HepG2 (cell line): ENCODE measurements at places on chromosomes 16 and 17.

DNA sequence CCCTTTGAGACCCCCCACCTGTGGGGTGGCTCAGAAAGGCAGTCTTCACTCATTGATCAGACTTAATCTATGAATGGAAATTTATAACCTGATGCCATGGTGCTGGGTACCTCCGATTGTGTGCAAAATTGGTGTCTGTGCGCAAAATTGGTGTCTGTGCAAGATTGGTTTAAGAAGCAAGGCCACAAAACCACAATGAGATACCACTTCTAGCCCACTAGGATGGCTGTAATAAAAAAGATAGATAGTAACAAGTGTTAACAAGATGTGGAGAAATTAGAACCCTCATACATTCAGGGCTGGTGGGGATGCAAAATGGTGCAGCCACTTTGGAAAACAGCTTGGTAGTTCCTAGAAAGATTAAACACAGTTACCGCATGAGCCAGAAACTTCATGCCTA is 13.9 kb upstream of the CSNK2A2 start:
- no peak for DNase-seq

DNA sequence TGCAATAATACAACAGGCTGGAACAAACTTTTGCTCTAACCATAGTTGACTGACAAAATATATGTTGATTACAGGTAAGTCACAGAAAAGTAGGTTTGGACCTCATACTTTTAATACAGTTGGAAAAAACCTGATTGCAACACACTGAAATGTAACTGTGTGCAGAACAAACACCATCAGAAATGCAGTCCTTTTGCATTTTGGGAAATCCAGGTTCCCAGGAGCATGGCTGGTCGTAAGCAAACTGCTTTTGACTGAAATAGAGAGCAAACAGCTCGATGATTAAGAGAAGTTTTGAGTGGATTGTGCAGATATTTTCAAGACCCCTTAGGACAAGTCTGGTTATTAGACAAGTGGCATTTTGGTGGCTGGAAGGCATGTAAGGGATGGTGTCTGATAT is 8.0 kb downstream of the IGF2BP1 start:
- DNase-seq: peak; percentile 59

DNA sequence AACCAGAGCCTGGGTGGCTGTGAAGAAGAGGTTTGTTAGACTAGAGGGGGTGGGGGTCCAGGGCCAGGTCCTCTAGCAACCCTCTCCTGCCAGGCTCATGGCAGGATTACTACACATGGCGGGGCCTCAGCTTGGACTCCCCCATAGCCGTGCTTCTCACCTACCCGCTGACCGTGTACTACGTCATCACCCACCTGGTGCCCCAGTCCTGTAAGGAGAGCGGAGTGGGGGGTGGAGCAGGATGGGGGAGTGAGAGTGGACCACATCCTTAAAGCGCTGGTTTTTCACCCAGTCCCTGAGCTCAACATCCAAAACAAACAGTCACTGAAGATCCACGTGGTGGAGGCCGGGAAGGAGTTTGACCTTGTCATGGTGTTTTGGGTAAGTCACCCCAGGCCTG is 4.2 kb upstream of the CXCL16 start:
- DNase-seq: no peak

GRCh38 chr16:27720731-27721530 is 171.0 kb downstream of the KATNIP start:
- DNase-seq: no peak

DNA sequence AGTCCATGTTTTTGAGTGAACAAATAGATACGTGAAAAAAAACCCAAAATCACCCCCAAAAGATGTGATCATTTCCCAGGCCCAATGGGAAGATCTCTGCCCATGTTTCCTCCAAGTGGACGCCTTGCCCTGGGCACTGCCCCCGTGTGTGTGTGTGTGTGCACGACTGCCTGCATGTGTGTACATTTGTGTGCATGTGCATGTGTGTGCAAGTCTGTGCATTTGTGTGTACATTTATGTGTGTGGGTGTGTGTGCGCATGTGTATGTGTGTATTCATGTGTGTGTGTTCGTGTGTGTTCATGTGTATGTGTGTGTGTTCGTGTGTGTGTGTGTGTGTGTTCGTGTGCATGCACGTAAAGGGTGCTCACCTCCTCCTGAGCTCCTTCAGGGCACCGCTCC is 16.8 kb upstream of the LRRC37A3 start:
- DNase-seq: no peak

DNA sequence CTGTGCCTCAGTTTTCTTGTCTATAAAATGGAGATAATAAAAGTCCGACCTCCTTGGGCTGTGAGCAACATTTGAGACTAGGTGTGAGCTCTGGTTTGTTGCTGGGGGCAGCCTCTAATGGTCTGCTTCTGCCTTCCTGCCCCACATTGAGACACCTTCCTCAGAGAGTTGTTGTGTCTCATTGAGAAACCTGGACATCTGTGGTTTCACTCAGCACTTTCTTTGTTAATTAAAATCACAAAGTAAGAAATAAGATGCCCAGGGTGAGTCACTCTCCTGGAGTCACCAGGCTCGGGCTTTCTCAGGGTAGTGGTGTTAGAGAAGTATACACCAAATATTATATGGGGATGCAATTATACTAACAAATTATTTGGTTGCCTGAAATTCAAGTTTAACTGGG is 389.2 kb upstream of the SALL1 start:
- DNase-seq: no peak

- no peak for DNase-seq
Measured at GRCh38 chr17:40041196-40041595, 13.0 kb downstream of the MED24 start.

DNA sequence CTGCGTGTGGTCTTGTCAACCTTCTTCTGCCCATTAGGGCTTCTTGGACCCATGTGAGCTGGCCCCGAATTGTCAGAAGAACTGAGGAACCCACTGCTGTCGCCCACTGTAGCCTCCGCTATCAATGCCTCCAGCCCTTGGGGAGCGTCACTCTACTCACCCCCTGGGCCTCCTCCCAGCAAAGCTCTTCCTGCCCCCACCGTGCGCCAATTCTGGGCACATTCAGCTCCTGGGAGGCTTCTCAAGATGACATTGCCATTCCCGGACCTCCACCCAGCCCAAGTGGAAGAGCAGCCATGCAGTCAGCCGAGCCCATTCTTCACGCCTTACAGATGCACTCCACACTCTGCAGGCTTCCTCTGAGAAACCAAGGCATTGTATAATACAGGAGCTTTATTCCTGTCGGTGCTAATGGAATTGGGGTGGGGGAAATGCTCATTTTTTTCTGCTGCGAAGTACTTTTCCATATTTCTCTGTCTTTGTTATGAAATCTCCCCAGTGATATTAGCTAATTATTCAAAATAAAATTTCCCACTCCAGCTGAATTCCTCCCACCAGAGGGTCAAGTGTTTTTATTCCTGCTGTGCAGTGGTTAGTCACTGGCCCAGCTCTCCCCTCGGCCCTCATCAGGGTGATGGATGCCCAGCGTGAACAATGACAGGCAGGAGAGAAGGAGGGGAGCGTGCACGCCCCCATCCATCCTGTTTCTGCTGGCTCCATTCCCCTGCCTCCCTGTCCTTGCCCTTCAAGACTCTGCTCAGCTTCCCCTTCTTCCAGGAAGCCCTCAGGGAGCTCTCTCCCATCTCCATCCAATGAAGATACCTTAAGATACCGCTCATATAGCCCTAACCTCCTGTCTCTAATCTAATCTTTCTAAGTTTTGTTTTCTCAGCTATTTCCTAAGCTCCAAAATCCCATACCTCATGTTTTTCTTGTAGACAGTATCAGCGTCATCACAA is 87.7 kb downstream of the C16orf95 start:
- DNase-seq: no peak
